Stimulated activated naive B cell treated with anti-CD40 and anti-IgM and Interleukin-4, amounts not matched to agents 10 μg/mL and 1 μg/mL and 100 μg/mL, for 72 hours (primary cell): ENCODE measurements at places on chromosomes 4 and X.

DNA sequence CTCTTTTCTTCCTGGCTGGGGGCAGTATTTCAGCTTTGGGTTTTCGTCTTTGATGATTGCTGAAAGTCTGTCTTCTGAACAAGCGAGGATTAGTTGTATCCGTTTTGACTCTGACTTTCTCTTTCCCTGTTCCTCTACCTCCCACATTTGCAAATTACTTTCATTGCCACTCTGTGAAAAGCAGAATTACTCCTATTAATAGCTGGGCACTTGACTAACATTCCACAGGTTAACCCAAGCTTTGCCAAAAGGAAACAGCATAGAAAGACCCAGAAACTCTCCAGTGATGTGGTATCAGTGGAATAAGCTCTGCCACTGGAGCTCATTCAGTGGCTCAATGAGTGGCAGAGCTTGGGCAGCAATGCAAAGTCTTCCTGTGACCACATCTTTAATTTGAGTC, 238.9 kb downstream of the PALLD start:
- DNase-seq, result no peak

- DNase-seq, result no peak
Measured at GRCh38 chr4:88826771-88827170, 129.1 kb upstream of the NAP1L5 start.

- DNase-seq, result no peak
Measured at GRCh38 chr4:83362492-83363329, 28.1 kb upstream of the HPSE start.

GRCh38 chr4:125428832-125429231, 114.1 kb downstream of the FAT4 start:
- no peak for DNase-seq

- DNase-seq, result no peak
Measured at GRCh38 chr4:144178414-144178813, 37.9 kb upstream of the GYPA start.

GRCh38 chrX:39890807-39891206, 207.0 kb downstream of the BCOR start:
- no peak for DNase-seq

- no peak for DNase-seq
Measured at GRCh38 chrX:116493271-116493670, 30.5 kb upstream of the CT83 start.

DNA sequence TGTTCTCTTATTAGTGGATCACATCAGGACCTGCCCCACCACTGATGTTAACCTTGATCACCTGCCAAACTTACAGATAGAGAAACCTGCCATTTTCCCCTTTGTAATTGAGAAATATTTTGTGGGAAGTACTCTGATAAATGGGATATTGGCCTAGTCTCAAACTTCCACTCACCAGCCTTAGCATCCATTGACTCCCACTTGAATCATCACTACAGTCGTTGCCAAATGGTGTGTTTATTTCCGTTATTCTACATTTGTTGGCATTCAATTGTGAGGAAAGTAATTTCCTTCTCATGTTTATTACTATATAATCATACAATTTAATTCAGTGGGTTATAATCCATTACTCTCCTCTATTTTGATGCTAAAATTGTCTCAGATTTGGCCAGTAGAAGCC, 156.4 kb upstream of the CXCL13 start:
- no peak for DNase-seq

DNA sequence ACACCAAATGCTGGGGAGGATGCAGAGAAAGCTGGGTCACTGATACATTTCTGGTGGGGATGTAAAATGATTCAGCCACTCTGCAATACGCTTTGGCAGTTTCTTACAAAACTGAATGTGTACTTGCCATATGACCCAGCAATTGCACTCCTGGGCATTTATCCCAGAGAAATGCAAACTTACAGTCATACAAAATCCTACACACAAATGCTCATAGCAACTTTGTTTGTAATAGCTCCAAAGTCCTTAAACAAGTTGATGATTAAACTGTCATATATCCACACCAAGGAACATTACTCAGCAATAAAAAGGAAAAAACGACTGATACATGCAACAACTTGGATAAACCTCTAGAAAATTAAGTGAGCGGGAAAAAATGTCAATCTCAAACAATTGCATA, 12.3 kb downstream of the MID1 start:
- no peak for DNase-seq

- no peak for DNase-seq
Measured at GRCh38 chr4:136562834-136563233, 969.5 kb downstream of the PCDH18 start.

DNA sequence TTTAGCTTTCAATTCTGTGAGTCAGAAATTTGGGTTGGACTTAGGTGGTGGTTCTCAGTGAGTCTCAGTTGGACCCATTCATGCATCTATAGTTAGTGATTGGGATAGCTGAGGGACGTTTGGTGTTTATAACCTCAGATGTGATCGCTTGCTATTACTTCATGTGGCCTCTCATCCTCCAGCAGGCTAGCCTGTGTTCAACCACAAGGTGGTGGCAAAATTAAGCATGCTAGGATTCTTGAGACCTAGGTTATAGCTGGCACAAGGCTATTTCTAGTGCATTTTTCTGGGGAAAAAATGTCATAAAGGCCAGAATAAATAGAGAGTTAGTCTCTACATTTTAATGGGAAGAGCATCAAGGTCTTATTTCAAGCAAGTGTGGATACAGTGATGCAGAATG, 10.9 kb upstream of the GRPR start:
- no peak for DNase-seq
